ENCODE measurements at places on chromosomes 12 and 14.

GRCh38 chr14:71621980-71622605 is 310.1 kb upstream of the RGS6 start:
- DNase-seq: peak; percentile 39

DNA sequence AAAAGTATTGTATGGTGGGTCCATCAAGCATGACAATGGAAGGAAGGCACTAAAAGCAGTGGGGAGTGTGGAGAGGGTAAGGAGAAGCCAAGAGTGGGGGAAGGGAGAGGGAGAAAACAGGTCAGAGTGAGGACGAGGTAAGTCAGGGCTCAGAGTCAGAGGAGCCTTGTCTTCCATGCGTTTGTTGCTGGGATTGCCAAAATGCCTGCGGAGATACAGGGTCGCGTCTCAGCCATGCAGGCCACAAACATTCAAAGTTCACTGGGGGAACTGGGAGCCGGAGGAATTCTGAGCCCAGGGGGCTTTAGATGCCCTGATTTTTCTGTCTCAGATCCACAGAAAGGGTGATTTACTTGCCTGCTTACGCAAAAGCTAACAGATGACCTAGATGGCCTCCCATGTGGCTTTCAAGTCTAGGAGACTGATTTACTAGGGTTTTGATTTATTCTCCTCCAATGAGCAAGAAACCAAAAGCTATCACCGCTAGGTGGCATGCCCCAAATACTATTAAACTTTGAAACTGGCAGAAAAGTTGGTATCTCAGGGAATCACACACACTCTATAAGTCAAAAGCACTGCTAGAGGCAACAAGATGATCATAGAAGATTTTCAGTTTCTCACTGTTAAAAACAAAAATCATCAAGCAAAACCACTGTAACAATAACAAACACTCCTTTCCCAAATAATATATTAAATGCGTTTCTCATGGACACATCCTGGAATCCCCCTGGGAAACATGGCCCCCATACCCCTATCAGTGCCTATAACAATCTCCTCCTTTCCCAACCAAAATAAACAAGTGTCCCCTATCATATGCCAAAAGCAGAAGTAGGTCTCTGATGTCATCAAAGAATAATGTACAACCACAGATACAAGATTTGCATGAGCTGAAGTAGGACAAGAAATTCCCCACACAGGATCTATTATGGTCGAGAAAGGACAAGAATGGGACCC is 26.6 kb upstream of the MDM1 start:
- DNase-seq: peak; percentile 89

GRCh38 chr12:58321414-58321813 is 380.0 kb downstream of the ATP23 start:
- DNase-seq: no peak

GRCh38 chr14:65550779-65551643 is 138.5 kb downstream of the FUT8 start:
- DNase-seq: no peak

DNA sequence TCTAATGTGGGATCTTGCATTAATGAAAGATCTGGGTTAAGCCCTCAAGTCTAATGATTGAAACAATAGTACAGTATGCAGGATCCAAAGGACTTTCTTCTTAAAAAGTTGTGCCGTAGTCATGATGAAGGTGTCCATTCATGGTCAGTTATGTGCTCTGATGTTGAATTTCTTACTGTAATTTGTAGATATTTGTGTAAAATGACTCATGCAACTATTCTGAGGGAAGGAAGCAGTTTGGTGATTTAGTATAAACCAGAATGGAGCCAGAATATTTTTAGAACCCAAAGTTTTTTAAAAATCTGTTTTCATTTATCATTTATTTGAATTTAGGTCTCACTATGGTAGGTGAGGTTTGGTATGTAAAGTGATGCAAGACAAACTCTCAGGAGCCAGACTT is 151.2 kb downstream of the AKAP6 start:
- DNase-seq: peak; percentile 81

DNA sequence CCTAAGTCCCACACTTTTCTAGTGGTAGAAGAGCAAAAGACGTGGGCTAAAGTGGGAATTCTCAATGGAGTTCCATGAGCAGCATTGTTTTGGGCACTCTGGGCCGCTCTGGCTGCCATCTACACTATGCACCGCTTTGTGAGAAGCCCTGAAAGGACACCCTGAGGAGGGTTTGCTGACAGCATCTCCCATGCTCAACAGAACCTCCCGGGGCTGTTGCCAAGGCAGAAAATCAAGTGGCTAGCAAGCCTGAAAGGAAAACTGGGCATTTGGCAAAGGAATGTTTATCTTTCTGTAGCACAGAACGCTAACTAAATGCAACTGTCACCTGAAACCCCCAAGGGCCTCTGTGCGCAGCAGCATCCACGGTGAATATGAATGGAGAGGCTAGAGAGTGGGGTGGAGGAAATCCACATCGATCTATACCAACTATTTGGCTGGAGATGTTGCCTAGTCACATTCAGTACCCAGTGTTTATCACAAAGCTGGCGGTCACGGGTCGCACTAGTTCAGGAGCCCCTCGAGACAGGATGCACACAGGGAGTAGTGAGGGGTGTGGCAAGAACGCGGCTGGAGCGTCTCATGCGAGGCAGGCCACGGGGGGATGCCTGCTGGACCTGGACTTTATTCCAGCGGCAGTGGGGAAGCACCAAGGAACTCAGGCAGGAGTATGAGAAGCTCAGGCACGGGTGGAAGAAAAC is 14.2 kb downstream of the APPL2 start:
- no peak for DNase-seq

- no peak for DNase-seq
These were observed 94.5 kb downstream of the TMX1 start for GRCh38 chr14:51334566-51334965.

DNA sequence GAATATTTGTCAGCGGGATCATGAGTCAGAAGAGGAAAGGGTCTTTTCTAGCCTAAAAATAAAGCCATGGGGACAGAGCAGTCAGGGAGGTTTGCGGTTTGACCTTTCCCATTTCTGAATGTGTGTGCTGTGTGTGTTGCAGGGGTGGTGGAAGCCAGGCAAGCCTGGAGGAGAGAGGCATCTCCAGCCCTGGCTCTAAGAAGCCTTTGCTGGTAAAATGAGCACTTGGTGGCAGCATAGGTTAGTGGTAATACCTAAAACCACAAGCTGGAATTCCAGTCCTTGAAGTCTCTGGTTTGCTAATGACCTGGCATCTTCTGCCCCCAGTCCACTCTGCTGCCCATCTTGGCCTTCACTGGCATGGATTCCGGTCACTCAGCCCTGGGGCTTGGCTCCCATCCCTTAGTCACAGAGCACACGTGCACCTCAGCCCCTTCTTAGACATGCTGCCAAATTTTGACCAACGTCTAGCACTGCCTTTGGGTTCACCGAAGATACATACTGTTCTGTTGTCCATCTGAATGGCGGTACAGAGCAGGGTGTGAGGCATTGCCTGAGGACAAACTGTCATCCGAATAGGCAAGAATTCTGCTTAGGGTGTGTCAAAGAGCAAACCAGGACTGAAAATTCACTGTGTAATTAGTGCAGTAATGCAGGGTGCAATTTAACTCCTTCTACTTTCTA is 52.7 kb downstream of the KCNA5 start:
- DNase-seq: peak; percentile 84

- no peak for DNase-seq
These were observed 23.8 kb upstream of the SMCO2 start for GRCh38 chr12:27422697-27423096.

- no peak for DNase-seq
These were observed 20.7 kb downstream of the FAIM2 start for GRCh38 chr12:49882851-49883464.

DNA sequence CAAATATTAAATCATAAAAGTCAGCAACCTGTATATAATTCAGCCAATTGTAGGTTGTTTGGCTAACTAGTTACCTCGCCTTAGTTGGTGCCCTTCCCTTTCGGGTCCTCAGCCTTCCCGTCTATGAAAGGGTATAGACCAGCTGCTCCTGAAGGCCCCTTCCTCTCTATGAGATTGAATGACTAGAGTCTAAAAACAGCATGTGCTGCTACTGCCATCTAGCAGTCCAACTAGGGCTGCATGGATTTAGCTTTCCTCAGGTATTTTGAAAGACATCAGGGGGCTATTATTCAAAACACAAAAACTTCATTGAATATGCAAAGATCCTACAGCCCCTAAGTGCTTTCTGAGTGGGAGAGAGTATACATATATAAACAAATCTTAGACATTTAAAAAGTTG is 37.0 kb upstream of the TMEM263 start:
- no peak for DNase-seq

GRCh38 chr12:130650131-130650530 is 66.0 kb downstream of the RIMBP2 start:
- DNase-seq: no peak

GRCh38 chr14:74685921-74686678 is 26.8 kb downstream of the AREL1 start:
- DNase-seq: no peak

GRCh38 chr12:31712877-31713276 is 15.9 kb downstream of the AMN1 start:
- DNase-seq: no peak

DNA sequence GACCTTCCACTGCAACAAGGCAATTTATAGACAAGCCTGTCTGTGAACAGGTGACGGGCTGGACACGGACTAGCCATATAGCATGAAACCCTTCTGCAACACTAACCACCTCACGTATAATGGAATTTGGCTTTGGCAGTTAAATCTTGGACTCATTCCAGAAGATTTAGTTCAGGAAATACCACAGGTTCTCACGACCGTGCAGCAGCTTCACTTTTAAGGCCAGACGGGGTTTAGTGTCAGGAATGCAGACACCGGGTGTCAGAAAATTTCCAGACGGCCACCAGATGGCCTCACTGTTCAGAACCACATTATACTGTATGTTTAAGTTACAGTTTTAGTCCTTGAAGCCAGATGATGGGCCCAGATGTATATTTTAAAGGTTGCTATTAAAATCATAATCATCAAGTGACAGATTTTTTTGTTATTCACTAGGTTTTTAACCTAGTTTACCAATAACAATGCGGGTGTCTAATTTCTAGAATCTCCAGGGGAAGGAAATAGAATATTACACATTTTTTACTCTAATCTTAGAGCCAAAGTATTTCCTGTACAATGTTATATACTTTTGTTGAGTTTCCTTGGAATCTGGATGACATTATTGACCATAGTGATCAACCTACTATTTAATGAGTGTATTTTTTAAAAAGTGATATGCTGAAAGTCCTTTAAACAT is 90.5 kb upstream of the TMPO start:
- peak; percentile 88 for DNase-seq

GRCh38 chr12:120784804-120785203 is 59.2 kb downstream of the ACADS start:
- DNase-seq: no peak

- DNase-seq: no peak
These were observed 88.2 kb downstream of the RASSF9 start for GRCh38 chr12:85747941-85748495.

DNA sequence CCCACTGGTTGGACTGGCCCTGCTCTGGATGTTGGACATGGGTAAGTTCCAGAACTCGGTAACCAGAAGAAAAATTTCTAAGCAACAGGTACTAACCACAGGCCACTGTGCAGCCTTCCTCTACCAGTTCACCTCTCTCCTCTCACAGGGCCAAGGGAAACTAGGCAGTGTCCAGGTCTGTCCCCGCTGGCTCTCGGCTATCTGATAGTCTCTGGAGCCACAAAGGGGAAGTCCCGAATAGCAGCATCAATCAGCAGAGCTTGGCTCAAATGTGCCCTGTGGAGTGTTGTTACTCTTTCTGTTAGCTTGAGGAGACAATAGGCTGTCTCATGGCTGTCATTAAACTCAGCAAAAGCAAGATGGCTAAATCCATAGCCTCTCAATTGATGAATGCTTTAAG is 73.2 kb downstream of the TSPAN11 start:
- DNase-seq: no peak

DNA sequence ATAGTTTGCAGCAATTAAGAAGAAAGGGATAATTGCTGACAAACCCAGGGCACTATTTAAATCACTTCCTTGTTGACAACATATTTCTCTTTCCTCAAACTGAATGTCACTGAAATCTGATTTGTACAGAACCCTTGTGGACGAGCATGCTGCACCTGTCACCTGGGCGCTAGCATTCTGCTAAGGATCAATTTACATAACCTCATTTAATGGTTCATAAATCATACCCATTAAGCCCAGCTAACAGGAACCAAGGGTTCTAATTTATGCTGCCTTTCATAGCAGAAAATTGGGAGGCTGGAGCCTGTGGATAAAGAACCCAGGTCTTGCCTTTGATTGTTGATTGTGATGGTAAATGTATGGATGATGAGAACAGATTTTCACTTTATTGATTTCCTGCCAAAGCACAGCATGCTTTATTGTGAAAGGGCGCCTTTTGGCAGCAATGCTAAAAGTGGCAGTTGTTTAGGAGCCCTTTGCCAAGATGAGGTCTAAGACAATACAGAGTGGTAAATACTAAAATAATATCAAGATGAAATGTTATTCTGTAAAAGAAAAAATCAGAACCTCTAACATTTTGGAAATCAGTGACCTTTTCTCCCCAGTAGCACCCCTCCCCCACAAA is 95.4 kb downstream of the NKX2-1 start:
- DNase-seq: no peak

DNA sequence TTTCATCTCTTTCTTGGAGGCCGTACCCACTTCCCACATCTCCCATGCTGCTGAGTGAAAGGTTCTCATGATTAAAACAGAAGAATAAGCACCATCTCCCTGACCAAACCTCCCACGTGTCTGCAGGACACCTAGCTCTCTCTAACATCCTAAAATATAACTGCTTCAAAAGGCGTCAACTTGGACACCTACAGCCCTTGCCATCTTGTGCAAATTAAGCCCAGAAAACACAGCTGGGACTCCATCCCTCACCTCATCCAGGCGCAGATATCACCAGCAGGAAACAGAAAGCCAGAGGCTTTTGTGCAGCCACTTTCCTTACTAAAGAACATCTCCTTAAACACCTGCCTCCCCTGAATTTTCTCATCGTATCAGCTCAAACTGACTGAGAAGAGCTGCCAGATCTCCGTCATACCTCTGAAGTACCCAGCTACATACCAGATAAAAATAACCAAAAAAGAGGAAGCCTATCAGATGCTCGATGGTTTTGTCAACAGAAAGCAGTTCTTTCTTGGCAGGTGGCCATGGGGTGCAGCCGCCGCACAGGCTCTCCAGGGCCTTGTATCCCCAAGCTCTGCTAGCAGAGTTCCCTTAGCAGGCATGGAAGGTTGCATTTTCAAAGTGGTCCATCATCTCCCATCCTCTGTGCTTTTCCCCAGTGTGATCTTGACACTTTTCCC is 28.8 kb downstream of the MAP3K9 start:
- DNase-seq: no peak

DNA sequence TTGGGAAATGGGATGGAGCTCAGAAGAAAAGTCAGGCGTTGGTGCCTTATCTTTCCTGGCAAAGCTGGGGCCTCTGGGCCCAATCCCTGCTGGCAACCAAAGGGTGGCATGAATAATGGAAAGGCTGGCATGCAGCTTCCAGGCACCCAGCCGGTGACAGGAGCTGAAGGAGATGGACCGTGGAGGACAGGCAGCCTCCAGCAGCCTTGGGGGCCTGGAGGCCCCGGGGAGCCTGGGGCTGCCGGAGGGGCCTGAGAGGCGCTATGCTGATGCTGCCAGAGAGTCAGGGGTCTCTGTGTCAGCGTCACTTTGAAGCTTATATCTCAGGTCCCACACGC is 38.2 kb upstream of the EML1 start:
- DNase-seq: no peak

GRCh38 chr14:53367644-53368026 is 214.5 kb upstream of the DDHD1 start:
- peak; percentile 79 for DNase-seq

GRCh38 chr14:101256266-101256665 is 305.0 kb upstream of the DIO3 start:
- no peak for DNase-seq
